ENCODE measurements at places on chromosomes 2 and 18. TPM values are rescaled to one million over a fixed set of nuclear protein-coding genes. Genes with fewer than 3 reads are reported as not detected.

Gene KCNJ3
- 27.5 TPM for total RNA-seq

Gene PARD6G
- 4.1 TPM for total RNA-seq

Gene DUSP19
- total RNA-seq: 5.9 TPM

Gene RAX
- total RNA-seq: not detected

Gene ERMN
- total RNA-seq: 0.37 TPM

Gene DYSF
- 36.8 TPM for total RNA-seq

Gene RAB11FIP5
- total RNA-seq: 21.7 TPM

Gene UGT1A3
- not detected for total RNA-seq

Gene AQP12B
- not detected for total RNA-seq

Gene GALNT3
- total RNA-seq: 0.35 TPM

Gene POTEI
- total RNA-seq: not detected

Gene TCF23
- not detected for total RNA-seq

Gene FOXI3
- not detected for total RNA-seq

Gene LYPD6
- 0.27 TPM for total RNA-seq

Gene OSBPL6
- total RNA-seq: 7.0 TPM

Gene IRS1
- total RNA-seq: 13.7 TPM

Gene KCNE4
- total RNA-seq: 5.1 TPM
